ENCODE measurements at places on chromosomes 4 and X. TPM values are rescaled to one million over a fixed set of nuclear protein-coding genes. Genes with fewer than 3 reads are reported as not detected.

The JCHAIN gene
- total RNA-seq: 2.6 TPM

The TLR6 gene
- total RNA-seq: 2.3 TPM

The PCSK1N gene
- total RNA-seq: not detected

The PNMA3 gene
- under 0.01 TPM for total RNA-seq

The MAGEB1 gene
- not detected for total RNA-seq

- DNase-seq: no peak
Observed at GRCh38 chrX:23504895-23505294, 162.4 kb upstream of the PRDX4 start.

GRCh38 chrX:134369576-134369975 is 90.4 kb upstream of the HPRT1 start:
- DNase-seq: no peak

DNA sequence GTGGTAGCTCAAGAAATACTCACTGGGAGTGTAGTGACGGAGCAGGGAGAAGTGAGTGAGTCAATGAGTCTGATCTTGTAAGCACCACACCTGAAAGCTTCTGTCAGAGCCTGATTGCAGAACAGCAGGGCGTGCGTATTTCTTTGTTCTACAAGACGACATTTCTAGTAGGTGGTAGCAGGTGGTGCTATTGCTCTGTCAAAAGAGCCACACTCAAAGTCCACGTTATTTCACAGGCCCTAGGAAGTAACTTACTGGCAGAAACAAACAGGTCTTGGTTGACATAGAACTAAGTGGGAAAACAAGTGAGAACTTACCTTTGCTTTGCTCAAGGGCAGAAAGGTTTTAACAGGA is 46.4 kb upstream of the SPRY1 start:
- peak; percentile 34 for DNase-seq

- peak; percentile 58 for DNase-seq
Observed at GRCh38 chrX:108198420-108198819, 106.8 kb downstream of the ATG4A start.

GRCh38 chr4:26787461-26788340 is 72.9 kb upstream of the STIM2 start:
- DNase-seq: peak; percentile 30

Measured in fibroblast of villous mesenchyme (primary cell).